Cerebellum (tissue), 4 donors: ENCODE measurements at places on chromosomes 13 and 19. TPM values are rescaled to one million over a fixed set of nuclear protein-coding genes. Genes with fewer than 3 reads are reported as not detected.

KLK14 gene
- total RNA-seq: not detected

- no peak for DNase-seq
These were observed 30.4 kb upstream of the IRS2 start for GRCh38 chr13:109816808-109817203.

GRCh38 chr19:32404933-32405430 is 588 bp upstream of the DPY19L3 start:
- DNase-seq: peak; percentile 71

- no peak for DNase-seq
These were observed 231.5 kb upstream of the KLHL1 start for GRCh38 chr13:70339738-70340137.

DNA sequence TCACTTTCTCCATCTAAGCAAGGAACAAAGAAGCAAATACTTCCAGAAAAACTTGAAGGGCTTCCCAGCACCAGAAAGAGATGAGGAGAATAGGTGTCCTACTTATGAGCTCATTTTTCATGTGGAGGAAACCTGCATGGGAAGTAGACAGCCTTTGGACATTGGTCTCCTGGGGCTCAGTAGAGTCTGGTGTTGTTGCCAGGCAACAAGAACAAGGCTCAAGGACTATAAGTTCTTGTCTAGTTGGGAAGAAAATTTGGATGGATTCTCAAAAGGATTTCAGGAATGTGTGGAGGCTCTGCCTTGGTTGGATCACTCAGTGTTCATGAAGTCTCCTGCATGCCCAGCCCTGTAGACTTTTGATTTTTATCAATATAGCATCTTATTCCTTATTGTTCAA is 84.5 kb downstream of the MBNL2 start:
- no peak for DNase-seq

DNA sequence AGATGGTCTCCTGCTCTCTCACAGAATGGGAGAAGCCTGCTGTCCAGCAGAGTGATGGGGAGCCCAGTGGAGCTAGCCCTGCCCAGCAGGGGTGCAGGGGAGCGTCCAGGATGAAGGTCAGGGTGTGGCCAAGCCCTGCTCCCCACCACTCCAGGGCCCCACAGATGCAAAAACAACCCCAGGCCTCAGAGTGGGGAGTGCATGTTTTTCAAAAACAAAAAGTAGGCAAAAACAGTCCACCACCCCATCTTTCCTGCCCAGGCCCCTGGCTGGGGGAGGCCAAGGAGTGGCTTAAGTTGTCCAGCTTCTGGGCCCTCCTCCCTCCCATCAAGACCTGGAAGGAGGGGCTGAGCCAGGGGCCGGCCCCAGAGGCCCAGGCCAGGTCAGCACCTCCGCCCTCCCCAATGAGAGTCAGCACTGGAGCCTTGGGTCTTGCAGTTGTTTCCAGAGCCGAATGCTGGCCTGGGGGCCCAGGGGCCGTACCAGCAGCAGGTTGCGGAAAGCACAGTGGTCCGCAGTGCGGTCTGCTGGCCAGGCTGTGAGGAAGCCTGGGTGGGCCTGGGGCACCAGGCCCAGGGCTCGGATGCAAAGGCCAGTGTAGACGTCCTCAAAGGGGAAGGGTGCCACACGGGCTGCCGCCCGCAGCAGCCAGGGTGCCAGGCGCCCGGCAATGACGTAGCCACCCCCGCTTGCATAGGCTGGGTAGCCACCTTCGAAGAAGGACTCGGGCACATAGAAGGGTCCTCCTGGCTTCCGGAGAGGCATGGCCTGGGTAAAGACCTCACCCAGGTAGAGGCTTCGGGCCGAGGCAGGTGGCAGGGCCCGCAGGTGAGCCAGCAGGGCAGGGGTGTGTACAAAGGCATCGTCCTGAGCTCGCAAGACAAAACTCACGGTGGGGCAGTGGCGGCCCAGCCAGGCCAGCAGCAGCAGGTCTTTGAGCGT is 1.7 kb downstream of the B3GNT8 start:
- DNase-seq: no peak

DNA sequence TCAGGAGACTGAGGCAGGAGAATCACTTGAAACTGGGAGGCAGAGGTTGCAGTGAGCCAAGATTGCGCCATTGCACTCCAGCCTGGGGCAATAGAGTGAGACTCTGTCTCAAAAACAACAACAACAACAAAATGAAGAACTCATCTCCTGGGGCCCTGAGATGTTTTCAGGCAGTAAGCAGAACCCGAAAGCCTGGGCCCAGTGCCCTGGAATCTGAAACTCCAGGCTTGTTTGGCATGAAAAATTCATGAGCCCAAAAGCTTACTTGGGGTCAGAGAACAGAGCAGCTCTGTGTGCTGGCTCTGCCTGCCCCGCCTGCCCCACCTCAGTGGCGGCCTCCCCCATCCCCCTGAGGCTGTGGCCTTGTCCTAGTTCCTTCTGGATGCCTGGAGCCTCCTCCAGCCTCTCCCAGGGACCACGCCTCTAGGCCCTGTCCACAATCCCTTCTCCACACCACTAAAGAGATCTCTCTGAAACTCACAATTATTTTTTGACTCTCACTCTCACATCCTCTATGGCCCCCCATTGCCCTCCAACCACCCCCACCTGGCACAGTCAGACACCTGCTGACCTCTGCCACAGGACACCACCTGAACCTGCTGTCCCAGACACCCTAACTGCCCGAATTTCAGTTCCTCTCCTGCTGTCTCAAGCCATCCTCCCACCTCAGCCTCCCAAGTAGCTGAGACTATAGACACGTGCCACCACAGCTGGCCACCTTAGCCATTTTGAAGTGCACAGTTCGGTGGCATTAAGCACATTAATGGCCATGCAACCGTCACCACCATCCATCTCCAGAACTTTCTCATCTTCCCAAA is 6.9 kb upstream of the AP1M2 start:
- DNase-seq: peak; percentile 25

DNA sequence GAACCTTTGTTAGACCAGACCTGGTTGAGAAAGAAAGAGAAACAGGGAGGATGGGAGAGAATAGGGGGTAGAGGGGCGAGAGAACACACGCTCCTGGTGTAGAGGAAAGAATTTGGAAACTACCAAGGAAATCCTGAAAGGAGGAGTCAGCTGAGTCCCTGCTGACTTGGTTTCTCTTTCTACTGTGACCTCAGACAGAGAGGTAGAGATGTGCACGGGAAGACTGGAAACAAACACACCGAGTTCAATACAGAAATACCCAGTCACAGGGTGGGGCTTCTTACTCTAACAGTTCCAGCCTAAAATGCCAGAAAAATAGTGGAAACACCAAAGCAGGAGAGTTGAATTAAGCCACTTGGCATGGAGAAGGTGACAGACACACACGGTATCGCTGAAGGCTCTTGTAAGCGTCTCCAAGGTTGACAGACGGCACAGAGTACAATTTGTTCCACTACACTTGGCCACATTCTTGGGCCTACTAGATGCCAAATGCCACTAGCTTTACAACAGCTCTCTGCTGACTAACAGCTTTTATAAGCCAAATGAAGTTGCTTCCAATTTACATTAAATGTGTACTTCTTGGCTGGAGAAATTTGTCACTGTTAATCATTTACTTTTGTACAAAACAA is 28.1 kb downstream of the LATS2 start:
- peak; percentile 50 for DNase-seq

MIDN gene
- 13.6 TPM for total RNA-seq

- DNase-seq: no peak
These were observed 21.9 kb downstream of the RFX1 start for GRCh38 chr19:13984186-13984585.

GRCh38 chr13:82833923-82834322 is 1048.4 kb downstream of the SLITRK1 start:
- no peak for DNase-seq

ZNF547 gene
- total RNA-seq: 11.5 TPM

ATP4A gene
- total RNA-seq: not detected

CLIP3 gene
- total RNA-seq: 30.2 TPM
